ENCODE measurements at places on chromosomes 16 and 17.

DNA sequence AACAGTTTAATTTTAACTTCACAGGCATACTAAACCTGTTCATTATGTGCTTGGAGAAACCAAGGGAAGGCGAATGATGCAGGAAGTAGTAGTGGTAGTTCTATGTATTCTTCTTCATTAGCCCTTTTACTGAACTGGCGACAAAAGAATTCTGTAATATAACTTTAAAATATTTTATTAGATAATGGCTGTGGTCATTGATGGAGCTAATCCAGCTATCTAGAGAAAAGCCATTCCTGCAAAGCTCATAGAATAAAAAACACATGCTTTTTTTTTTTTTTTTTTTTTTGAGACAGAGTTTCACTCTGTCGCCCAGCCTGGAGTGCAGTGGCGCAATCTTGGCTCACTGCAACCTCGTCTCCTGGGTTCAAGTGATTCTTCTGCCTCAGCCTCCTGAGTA lies 23.5 kb downstream of the TANC2 start:
- DNase-seq, result no peak

GRCh38 chr16:84557504-84557903 lies 53.0 kb upstream of the MEAK7 start:
- no peak for DNase-seq

- no peak for DNase-seq
Measured at GRCh38 chr16:73506568-73507056, 458.7 kb upstream of the ZFHX3 start.

DNA sequence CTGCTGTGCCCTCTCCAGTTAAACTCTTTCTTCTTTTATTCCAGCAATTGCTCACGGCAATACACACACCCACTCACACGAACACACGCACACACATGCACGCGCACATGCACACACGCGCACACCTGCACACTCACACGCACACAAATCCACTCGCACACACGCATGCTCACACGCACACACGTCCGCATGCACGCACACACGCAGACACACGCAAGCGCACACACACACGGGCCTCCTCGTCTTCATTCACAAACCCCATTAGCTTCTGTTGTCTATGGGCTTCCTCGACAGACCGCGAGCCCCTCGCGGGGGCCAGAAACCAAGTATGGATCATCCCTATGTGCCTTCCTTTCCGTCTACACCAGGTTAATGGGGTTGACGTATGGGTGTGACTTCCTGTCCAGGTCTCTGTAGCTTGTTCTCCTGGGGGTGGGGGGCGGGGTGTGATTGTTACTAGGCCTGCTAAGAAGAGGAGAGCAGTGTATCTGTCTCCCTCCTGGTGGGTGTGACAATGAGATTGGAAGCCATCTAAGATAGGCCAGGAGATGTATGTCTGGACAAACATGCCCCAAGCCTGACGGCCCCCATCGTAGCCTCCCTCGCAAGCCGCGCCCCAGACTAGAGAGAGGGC lies 670 bp upstream of the CTF1 start:
- DNase-seq, result peak; percentile 2

- DNase-seq, result no peak
Measured at GRCh38 chr17:146983-147761, 9.8 kb downstream of the SCGB1C2 start.
